ENCODE measurements at places on chromosomes 16 and 17. TPM values are rescaled to one million over a fixed set of nuclear protein-coding genes. Genes with fewer than 3 reads are reported as not detected.
A peak's percentile ranks its signal among the peaks of the same experiment; 100 is the strongest.

GRCh38 chr16:86377251-86378022 lies 132.9 kb upstream of the FOXF1 start:
- no peak overlapping the region for H3K4me3 ChIP-seq
- no peak overlapping the region for H3K27ac ChIP-seq
- no peak for DNase-seq
- no peaks in the 10 kb centered on the region for H3K4me1 ChIP-seq
- H3K27me3 ChIP-seq: peaks cover 4% of the 10 kb centered on the region

DNA sequence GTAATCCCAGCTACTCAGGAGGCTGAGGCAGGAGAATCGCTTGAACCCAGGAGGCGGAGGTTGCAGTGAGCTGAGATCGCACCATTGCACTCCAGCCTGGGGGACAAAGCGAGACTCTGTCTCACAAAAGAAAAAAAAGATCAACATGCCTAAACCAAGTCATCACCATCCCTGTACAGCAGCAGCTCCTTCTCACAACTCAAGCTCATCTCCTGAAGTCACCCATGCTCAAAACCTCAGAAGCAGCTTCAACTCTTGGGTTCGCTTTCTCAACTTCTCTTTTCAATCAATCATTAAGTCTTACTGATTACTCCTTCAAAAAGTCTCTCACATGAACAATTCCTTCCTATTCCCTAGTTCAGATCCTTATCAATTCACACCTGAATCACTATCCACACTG lies 31.3 kb downstream of the PHLPP2 start:
- no peaks in the 10 kb centered on the region for H3K27me3 ChIP-seq
- H3K4me3 ChIP-seq: no peak overlapping the region
- peaks cover 14% of the 10 kb centered on the region for H3K4me1 ChIP-seq
- no peak overlapping the region for H3K27ac ChIP-seq
- DNase-seq: peak; percentile 48
- peaks cover 16% of the 10 kb centered on the region for H3K36me3 ChIP-seq

- H3K27ac ChIP-seq: no peak overlapping the region
- H3K4me3 ChIP-seq: no peak overlapping the region
- H3K4me1 ChIP-seq: peaks cover 13% of the 10 kb centered on the region
- no peak for DNase-seq
- no peaks in the 10 kb centered on the region for H3K36me3 ChIP-seq
Measured at GRCh38 chr16:81604960-81605383, 160.4 kb downstream of the CMIP start.

DNA sequence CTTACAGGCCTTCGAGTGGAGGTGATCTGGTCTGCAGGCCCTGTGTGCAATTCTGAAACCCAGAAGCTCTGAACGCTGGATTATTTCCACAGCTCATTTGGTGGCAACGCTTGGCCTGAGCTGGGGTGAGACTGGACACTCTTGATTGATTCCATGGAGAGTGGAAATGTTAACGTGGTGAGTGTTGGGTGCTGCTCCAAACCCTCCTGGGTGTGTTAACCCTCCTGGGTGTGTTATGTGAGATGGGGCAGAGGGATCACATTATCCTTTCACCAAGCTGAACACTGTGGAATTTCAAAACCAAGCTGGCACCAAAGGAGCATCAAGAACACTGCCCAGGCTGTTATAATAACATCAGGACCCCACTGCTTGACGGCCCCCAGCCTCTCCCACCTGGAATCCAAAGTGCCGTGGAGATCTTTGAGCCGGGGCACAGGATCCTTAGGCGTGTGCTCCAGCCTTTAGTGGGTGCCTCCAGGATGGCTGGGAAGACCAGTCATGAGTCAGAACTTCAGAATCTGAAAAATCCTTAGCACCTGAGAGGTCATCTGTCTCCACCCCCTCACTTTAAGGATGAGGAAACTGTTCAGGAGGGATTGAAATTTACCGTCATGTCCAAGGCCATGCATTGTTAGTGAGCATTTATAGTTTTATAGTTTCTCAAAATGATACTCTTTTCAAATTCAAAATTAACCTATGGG lies 75.0 kb downstream of the RPTOR start:
- H3K4me1 ChIP-seq: no peaks in the 10 kb centered on the region
- no peaks in the 10 kb centered on the region for H3K27me3 ChIP-seq
- H3K36me3 ChIP-seq: no peaks in the 10 kb centered on the region
- H3K4me3 ChIP-seq: no peak overlapping the region

- H3K36me3 ChIP-seq: peaks cover 44% of the 10 kb centered on the region
- H3K4me1 ChIP-seq: peaks cover 8% of the 10 kb centered on the region
- no peaks in the 10 kb centered on the region for H3K27me3 ChIP-seq
- H3K4me3 ChIP-seq: no peak overlapping the region
- DNase-seq: peak; percentile 25
Measured at GRCh38 chr17:28760601-28761562, 17.1 kb downstream of the TRAF4 start.

EFCAB5 gene
- 2.3 TPM for total RNA-seq

AGRP gene
- not detected for total RNA-seq

KCNH6 gene
- not detected for total RNA-seq

CIITA gene
- 738 TPM for total RNA-seq

HEATR3 gene
- 21.2 TPM for total RNA-seq

EMP2 gene
- total RNA-seq: not detected

RAPGEFL1 gene
- 5.4 TPM for total RNA-seq

KCNH4 gene
- 0.51 TPM for total RNA-seq
